ENCODE measurements at places on chromosomes 16 and 17. TPM values are rescaled to one million over a fixed set of nuclear protein-coding genes. Genes with fewer than 3 reads are reported as not detected.

The RAB11FIP4 gene
- 2.6 TPM for total RNA-seq

The RAB40B gene
- 9.9 TPM for total RNA-seq

The CMTM2 gene
- total RNA-seq, result not detected

The OR1F1 gene
- not detected for total RNA-seq

The CEP295NL gene
- 0.81 TPM for total RNA-seq

The CCDC92B gene
- not detected for total RNA-seq

The NDRG4 gene
- total RNA-seq, result 27.6 TPM
